Activated CD4-positive, alpha-beta memory T cell treated with anti-CD3 and anti-CD28 coated beads, Interleukin-2, amount 10 ng/mL, durations not matched to agents 7 days and 5 days (primary cell): ENCODE measurements at places on chromosomes 2 and 18. TPM values are rescaled to one million over a fixed set of nuclear protein-coding genes. Genes with fewer than 3 reads are reported as not detected.

FBLN7 gene
- 7.3 TPM for total RNA-seq

CNGA3 gene
- total RNA-seq, result not detected

SP9 gene
- total RNA-seq, result not detected

BOLL gene
- not detected for total RNA-seq

MROH2A gene
- not detected for total RNA-seq

IL1RL1 gene
- total RNA-seq, result 0.58 TPM

CYS1 gene
- 0.40 TPM for total RNA-seq

UGT1A5 gene
- total RNA-seq, result not detected

ZBTB7C gene
- total RNA-seq, result 0.81 TPM

ELAC1 gene
- 7.3 TPM for total RNA-seq

- no peak for DNase-seq
Observed at GRCh38 chr2:201656102-201656501, 12.8 kb upstream of the TMEM237 start.

DNA sequence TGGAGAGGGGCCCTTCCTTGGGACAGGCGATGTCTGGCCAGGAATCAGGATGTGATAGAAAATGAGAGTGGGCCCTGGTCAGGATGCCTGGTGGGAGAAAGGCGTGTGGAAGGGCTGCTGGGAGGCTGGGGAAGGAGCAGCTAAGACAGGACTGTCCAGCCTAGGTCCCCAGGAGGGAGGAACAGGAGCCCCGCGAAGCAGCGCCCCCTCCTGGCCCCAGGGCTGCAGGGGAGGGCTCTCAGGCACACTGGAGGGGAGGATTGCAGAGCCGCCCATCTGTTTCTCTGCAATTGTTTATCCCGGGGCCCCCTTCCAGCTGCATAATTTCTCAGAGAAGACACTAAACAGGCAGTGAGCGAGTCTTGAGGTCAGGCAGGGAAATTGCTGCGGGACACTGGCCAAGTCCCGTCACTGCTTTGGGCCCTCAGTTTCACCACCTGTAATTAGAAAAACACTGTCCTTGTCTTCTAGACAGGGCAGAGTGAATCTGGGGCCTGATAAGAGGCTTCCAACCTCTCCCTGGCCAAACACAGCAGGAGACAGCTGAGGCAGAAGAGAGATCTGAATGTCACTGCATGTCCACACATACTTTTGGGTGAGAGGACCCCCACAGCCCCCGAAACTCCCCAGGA, 3.9 kb upstream of the NPPC start:
- peak; percentile 25 for DNase-seq

GRCh38 chr2:57907411-57907810, 139.2 kb upstream of the VRK2 start:
- no peak for DNase-seq

DNA sequence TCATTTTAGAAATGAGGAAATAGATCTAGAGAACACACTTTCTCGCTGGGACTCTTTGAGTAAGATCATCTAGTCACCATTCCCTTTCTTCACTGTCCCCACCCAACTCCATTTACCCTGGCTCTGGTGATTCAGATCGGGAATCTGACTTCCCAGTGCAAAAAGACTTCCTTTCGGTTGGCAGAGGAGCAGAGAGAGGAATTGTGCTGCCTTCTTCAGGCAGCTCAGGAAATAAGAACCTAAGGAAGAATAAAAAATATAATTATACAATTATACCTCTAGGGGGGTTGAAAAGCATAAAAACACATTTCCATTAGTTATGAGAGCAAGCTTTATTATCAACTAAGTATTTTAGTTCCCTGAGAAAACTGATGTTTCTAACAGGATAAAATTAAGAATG, 9.3 kb upstream of the MPP4 start:
- no peak for DNase-seq

GRCh38 chr2:85162746-85163301, 29.6 kb downstream of the TCF7L1 start:
- DNase-seq, result no peak

GRCh38 chr2:60068755-60069154, 484.7 kb downstream of the BCL11A start:
- no peak for DNase-seq

GRCh38 chr2:138877421-138877820, 97.2 kb upstream of the NXPH2 start:
- DNase-seq, result no peak

DNA sequence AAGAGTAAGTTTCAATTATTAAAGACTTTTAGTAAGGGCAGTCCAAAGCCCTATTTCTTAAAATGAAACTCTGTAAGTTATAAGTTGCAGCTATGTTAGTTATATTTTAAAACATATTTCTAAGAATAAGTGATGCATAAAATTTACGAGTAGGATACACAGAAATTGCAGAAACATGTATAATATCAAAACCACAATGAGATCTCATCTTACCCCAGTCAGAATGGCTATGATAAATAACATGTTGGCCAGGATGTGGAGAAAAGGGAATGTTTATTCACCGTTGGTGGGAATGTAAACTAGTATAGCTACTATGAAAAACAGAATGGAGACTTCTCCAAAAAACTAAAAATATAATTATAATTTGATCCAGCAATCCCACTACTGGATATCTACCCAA, 201.2 kb downstream of the CBLN2 start:
- no peak for DNase-seq

GRCh38 chr18:29693334-29693733, 1349.2 kb downstream of the DSC3 start:
- no peak for DNase-seq

DNA sequence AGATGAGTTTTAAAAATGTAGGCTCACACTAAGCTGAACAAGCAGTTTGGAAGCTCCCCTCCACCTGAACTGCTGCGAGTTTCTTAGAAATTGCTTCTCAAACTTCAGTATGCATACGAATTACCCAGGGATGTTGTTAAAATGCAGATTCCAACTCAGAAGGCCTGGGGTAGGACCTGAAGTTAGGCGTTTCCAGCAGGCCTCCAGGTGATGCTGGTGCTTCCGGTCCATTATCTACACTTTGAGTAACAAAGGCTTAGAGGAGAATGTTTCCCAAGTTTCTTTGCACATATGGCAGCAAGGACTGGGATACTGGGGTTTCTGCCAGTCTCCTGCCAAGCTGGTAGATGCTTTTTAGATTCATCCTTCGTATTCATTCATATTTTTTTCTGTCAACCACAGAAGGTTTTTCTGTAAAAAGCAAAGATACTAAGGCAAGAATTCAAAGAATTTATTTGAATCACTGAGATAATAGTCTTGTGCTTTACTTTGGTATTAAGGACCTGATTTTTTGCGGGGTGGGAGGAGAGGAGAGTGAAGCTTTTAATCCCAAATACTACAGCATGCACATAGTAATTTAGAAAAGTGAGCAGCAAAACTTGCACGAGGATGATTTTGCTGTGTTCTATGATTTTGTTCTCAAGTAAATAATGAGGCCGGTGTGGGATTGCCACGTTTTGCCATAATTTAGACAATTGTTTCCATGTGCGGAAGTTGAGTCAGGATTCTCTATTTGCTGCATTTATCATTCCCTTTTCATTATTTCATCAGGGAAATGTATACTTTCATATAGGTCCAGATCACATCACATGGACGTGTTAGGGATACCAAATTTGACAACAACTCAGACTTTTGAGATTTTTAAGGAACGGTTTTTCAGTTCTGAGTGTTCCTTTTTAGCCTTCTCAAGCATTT, 137.6 kb upstream of the SPATS2L start:
- no peak for DNase-seq

DNA sequence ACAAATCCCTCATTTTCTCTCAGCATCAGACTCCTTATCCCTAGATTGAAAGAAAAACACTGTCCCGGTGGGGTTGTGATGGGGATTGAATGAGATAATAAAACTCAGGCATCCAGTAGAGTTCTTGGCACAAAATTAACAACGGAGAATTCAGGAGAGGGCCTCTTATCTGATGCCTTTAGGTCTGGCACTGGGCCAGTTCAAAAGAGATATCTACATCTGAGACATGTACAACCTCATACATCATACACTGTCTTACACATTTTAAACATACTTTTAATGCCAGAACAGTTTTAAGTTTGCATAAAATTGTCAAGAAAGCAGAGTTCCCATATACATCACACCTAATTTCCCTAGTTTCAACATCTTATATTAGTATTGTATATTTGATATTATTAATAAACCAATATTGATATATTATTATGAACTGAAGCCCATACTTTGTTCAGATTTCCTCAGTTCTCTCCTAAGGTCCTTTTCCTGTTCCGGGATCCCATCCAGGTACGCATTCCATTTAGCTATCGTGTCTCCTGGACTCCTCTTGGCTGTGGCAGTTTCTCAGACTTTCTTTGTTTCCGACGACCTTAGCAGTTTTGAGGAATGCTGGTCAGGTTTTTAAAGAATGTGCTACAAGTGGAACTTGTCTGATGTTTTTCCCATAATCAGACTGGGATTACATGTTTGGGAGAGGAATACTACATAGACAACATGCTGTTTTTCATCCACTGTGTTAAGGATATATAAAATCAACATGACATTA, 27.8 kb downstream of the NXPH2 start:
- no peak for DNase-seq
